ENCODE measurements at places on chromosomes 3 and 15.

DNA sequence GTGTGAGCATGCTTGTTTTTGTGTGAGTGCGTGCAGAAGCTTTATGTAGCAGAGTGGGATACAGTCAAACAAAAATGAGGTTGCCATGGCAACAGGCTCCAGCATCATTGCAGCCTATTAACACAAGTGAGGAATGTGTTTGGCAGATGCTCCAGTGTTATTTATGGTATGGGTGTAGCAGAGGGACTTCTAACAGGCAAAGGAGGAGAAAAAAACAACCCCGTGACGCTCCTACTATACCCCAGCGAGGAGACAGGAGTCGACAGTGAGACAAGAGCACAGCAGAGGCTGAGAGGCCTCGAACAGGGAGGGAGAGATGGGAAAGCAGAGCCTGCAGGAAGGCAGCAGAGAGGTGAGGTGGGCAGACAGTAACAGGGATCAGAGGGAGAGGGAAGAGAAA lies 4.9 kb downstream of the ADCY5 start:
- DNase-seq, result no peak

- no peak for DNase-seq
Observed at GRCh38 chr15:45539680-45540079, 17.1 kb upstream of the SLC30A4 start.

GRCh38 chr15:39625856-39626255 lies 45.0 kb downstream of the THBS1 start:
- DNase-seq, result no peak

- no peak for DNase-seq
Observed at GRCh38 chr3:16476636-16477035, 36.9 kb downstream of the RFTN1 start.

DNA sequence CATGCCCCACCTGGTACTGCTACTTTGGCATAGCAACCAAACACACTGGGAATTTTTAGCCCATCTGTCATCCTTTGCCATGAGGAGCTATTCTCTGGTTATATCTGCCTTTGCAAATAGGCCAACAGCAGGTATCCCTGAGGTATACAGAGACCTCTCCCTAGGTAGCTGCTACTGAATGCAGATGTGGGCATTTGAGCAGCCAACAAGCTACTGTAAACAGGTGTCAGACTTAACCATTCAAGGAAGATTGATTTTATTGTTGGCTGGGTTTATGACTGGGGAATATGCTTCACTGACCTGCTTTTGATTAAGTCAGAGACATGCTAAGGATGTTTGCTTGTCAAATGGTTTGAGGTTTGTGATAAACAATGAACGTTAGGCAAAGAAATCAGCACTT lies 183.2 kb downstream of the OXSM start:
- no peak for DNase-seq

- no peak for DNase-seq
Observed at GRCh38 chr3:17183951-17184550, 299.3 kb downstream of the PLCL2 start.

GRCh38 chr3:192918275-192918588 lies 576 bp upstream of the MB21D2 start:
- DNase-seq, result no peak
